ENCODE measurements at places on chromosomes 13 and 19. TPM values are rescaled to one million over a fixed set of nuclear protein-coding genes. Genes with fewer than 3 reads are reported as not detected.

The ELSPBP1 gene
- not detected for polyA plus RNA-seq

The C19orf85 gene
- polyA plus RNA-seq, result 3.3 TPM

The FUT3 gene
- 0.15 TPM for polyA plus RNA-seq

The ZNF728 gene
- polyA plus RNA-seq, result not detected

The TMTC4 gene
- polyA plus RNA-seq, result 31.4 TPM

The ZNF628 gene
- 4.5 TPM for polyA plus RNA-seq

Measured in H1 (cell line).